CD4-positive, CD25-positive, alpha-beta regulatory T cell (primary cell): ENCODE measurements at places on chromosomes 12 and 14.

DNA sequence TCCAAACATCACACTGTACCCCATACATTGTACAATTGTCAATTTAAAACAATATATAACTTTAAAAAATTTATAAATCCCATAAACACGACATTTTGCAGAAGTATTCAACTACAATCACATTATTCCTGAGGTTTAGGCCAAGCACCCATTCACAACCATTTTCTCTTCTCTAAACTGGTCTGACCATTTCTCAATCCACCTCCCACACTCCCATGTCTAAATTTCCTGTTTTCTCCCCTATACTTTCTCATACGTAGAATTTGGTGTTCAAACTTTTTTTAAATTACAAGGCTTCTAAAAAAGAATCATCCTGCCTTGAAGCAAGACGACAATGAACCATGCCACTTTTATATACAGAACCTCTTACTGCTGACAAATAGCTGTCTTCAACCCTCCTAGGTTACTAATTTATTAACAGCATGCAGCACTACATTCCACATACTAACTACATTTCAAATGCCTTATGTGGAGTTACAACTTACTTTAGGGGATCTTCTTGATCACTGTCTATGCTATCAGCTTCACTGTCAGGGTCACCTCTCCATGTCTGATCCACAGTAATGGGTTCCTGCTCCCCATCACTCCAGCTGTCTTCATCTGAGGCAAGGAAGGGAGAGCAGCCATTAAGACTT lies 3.4 kb downstream of the KANSL2 start:
- no peak for DNase-seq

GRCh38 chr12:111570084-111570961 lies 28.8 kb downstream of the ATXN2 start:
- DNase-seq, result no peak

DNA sequence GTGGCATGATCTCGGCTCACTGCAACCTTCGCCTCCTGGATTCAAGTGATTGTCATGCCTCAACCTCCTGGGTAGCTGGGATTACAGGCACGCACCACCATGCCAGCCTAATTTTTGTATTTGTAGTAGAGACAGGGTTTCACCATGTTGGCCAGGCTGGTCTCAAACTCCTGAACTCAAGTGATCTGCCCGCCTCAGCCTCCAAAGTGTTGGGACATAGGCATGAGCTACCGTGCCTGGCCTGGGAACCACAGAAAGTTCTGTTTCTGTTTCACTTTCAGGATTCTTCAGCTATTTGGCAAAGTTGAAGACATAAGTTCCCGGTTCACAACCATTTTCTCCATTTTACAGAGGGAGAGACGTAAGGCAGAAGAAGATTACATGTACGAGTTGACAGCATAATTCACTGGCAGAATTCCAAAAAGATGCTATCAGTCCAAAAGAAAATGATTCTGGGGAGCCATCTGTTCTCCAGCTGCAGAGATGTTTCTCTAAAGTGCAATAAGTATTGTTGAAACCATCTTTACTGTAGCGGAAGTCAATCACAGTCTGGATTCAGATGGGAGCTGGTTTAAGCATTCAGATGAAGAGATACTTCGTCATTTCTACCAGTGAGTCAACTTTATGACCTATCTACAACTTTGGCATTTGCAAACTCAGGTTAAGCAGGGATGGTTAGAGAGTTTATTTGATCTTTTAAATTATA lies 8.1 kb upstream of the RNF34 start:
- DNase-seq, result no peak

DNA sequence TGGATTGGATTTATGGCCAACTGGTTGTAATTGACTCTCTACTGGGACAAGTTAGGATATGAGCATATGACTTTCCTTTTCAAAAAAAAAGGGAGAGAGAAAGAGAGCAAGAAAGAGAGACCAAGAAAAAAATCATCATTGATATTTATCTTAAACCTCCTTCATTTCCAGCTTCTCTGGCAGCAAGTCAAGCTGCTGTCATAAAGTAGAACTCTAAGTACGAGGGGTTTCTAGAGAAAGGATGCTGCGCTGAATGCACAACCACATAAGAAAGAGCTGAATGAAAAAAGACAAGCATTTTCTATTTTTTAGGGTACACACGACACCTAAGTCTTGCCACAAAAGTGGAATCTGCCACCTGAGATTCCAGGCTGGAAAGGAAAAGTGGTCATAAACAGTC lies 182.6 kb downstream of the SLC25A21 start:
- DNase-seq, result no peak

DNA sequence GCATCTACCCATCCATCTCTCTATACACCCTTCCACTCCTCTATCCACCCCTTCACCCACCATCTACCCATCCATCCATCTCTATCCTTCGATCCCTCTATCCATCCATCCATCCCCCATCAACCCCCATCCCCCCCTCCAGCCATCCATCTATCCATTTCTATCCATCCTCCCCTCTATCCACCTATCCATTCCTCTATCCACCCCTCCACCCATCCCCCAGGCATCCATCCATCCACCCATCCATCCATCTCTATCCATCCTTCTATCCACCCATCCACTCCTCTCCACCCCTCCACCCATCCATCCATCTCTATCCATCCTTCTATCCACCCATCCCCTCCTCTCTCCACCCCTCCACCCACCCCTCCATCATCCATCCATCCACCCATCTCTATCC lies 17.5 kb upstream of the GPR132 start:
- DNase-seq, result no peak

DNA sequence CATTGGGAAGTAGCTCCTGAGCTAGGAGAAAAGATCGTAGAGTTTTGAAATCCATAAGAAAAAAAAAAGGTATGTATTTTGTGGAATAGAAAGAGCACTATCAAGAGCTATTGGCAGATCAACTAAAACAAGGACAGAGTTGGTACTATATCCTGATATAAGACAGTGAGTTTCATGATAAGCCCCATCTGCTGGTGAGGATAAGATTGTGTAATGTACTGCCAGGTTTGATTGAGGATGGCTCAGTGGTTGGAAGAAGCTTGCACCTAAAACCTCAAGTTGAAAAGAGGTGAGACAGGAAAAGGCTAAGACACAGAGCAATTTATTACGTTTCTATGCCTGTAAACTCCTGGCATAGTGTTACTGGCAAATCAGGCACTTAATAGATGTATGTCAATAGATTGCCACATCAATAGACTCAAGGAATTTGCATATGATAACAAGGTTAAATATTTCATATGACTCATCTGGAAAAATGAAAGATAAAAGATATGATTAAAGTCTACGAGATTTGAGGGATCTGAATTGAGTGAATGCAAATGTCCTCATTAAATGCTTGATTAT lies 525.6 kb downstream of the FLRT2 start:
- no peak for DNase-seq

DNA sequence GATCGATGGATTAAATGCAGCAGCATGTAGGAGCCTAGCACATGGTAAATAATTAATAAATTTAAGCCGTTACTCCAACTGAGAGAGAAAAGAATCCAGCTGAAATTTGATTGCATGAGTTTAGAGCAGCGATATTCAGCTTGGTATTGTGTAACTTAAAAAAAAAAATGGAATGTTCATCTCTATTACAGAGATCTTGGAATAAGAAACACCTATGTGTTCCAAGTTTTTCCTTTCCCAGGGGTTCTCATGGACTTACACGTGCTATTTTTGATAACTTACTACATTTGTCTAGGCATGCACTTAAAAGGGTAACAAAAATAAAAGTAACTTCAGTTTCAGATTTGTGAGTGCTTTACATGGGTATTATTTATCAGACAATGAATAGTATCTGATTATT lies 122.8 kb downstream of the RASSF9 start:
- no peak for DNase-seq

DNA sequence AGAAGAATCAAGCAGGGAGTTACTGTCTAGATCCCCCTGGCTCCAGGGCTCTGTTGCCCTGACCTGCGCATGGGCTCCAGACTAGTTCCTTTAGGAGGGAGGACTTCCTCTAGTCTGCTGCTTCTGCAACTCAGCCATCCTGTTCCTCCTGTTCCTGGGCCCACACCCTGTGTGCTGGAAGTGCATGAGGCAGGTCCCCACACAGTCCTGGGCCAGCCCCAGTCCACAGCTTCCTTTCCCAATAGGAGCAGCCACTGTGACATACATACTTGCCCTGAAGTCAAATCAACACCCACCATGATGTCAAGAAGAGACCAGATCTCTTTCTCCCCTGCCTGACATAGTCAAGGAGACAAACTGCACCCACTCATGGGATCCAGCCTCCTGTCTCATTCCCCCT lies 1.3 kb downstream of the SDR9C7 start:
- no peak for DNase-seq

GRCh38 chr14:59870277-59871165 lies at the start of gene RTN1:
Gene RTN1 (minus strand): TSS chr14:59870776. CDS start chr14:59870630, 146 bp downstream.
- no peak for DNase-seq

GRCh38 chr12:48263617-48264016 lies 60.5 kb upstream of the OR10AD1 start:
- no peak for DNase-seq

GRCh38 chr12:108054496-108054895 lies 74.6 kb upstream of the WSCD2 start:
- DNase-seq, result no peak

GRCh38 chr12:59559696-59560095 lies 36.1 kb upstream of the SLC16A7 start:
- DNase-seq, result no peak
